ENCODE measurements at places on chromosomes 11 and 22.

DNA sequence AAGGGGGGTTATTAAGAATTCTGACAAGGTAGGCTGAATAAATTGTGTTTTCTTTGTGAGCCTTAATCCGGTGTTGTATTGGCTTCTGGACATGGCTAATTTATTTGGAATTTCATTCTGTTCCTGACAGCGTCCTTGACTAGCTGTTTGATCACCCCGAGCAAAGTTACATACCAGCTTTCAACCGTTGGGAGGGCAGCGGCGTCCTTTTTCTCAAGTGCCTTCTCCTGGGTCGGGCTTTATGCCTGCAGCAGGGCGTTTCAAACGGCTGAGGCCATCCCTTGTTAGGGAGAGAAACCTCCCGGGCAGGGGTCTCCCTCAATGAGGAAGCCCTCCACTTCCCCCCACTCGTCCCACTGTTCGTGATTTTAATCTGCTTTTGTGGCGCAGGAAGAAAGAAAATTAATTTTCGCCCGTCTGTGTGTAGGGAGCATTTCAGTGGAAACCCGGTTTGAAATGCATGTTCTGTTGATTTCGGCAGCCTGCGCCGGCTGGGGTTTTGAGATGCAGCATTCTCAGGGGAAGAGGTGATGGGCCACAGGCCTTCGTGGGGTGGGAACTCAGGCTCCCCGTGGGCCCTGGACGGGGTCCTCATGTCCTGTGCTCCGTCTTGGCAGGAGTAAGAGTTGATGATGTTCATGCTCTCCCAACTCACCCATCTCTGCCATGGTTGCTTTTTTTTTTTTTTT lies 2.9 kb upstream of the SMIM38 start:
- DNase-seq = no peak

GRCh38 chr11:117037279-117037974 lies 60.8 kb downstream of the SIK3 start:
- no peak for DNase-seq

- DNase-seq = no peak
These were observed 14.2 kb upstream of the NTM start for GRCh38 chr11:131356206-131356605.

DNA sequence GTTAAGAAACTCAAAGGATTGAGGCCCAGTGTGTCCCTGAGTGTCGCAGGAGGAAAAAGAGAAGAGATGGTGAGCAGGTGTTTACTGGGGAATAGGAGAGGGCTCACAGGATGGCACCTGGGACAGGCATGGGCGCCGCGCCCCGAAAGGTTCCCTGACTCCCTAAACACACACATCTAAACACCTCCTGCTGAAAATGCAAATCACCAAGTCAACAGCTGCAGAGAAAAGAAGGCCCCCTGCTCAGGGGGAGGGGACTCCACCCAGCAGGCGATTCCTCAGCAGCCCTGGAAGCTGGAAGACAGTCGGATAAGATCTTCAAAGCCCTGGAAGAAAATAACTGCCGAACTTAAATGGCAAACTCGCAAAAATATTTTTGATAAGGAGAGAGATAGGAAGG lies 377.2 kb downstream of the BRD1 start:
- no peak for DNase-seq

GRCh38 chr11:17185938-17186337 lies 21.8 kb downstream of the PIK3C2A start:
- no peak for DNase-seq

GRCh38 chr22:36100134-36100824 lies 60.3 kb downstream of the APOL3 start:
- DNase-seq = no peak

GRCh38 chr11:32213223-32213622 lies 122.3 kb downstream of the RCN1 start:
- DNase-seq = no peak

DNA sequence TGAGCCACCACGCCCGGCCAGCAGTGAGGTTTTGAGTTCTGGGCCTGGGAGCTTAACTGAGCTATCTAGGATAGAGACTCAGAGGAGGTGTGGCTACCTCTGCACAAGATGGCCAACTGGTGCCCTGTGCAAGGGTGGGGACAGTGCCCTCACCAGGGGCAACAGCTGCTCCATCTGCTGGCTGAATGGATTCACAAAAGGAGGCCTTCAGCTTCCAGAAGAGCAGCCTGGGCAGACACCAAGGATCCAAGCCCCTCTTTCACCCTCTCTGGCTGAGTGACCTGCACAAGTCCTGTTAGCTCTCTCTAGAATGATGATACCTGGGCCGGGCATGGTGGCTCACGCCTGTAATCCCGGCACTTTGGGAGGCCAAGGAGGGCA lies 33.5 kb upstream of the BAIAP2L2 start:
- DNase-seq = no peak

DNA sequence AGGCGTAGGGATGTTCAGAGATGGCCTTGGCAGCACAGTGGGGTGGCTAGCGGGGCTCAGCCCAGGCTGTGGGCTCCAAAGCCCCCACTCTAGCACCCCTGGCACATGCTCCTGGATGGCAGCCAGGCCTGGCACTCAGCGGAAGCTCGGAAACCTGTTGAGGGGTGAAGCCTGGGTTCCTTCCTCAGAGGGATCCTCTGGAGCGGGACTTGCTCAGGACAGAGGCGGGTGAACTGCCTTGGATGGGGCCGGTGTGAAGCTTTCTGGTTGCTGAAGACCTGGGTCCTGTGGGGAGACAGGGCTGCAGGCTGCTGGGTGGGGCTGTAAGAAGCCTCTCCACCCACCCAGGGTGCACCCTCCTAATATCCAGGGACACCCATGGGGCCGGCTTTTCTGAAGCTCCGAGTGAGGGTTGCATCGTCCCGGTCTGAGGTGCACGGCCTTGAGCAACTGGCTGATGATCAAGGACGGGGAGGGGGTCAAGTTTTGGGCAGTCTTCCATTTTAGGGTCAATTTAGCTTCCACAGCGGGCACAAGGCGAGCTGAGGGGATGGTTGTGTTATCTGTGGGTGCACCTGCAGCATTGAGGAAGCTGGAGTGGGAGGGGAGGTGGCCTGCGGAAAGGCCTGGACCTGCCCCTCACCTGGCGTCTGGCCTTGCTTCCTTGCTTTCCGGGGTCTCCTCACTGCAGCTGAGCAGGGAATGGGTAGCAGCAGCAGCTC lies 5.2 kb downstream of the MRGPRE start:
- no peak for DNase-seq

DNA sequence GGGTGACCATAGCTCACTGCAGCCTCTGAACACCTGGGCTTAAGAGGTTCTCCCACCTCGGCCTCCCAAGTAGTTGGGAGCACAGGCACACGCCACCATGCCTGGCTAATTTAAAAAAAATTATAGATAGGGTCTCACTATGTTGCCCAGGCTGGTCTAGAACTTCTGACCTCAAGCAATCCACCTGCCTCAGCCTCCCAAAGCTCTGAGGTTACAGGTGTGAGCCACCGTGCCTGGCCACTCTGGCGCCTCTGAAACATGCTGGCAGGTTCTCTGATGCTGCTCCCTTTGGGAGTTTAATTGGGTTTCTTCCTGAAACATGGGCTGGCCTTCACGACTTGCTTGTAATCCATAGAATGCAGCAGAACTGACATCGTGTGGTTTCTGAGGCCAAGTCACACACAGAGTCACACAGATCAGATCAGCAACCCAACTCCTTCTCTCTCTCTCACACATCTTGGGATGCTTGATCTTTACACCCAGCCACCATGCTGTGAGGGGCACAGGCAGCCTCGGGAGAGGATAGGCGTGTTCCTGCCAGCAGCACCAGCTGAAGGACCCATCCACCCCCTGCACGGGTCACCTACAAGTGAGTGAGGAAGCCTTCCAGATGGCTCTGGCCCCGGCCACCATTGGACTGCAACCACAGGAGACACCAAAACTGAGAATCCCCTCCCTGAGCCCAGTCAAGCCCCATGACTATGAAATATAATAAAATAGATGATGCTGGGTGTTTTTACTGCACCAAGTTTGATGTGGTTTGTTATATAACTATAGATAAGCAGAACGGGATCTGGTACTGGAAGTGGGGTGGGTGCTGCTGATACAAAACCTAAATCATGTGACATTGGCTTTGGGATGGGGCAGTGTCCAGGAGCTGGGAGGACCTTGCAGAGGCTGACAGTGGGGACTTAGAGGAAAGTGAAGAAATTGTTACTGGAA lies 3.1 kb upstream of the GSC2 start:
- no peak for DNase-seq

DNA sequence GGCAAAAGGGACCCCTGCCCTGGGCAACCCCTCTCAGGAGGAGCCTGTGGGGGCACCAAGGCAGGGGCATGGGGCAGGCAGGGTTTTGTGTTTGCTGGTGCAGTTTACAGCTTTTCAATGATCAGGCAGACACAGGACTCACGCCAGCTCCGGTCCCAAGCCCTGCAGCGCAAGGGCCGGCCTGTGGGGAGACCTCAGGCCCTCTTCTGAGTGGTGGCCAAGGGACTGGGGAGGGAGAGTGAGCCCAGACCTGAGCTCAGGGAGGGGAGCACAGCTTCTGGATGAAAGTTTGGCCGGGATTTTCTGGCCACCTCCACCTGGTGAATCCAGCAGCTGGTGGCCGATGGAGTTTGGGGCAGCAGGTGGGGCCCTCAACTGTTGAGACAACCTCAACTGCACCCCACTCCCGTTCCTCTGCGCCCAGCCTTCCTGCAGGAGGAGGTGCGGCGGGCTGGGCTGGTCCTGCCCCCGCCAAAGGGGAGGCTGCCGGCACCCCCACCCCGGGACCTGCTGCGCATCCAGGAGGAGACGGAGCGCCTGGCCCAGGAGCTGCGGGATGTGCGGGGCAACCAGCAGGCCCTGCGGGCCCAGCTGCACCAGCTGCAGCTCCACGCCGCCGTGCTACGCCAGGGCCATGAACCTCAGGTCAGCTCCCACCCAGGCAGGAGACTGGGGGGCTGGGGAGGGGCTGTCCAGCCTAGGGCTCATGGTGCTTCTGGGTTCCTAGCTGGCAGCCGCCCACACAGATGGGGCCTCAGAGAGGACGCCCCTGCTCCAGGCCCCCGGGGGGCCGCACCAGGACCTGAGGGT lies 3.6 kb downstream of the TCIRG1 start:
- DNase-seq = no peak

DNA sequence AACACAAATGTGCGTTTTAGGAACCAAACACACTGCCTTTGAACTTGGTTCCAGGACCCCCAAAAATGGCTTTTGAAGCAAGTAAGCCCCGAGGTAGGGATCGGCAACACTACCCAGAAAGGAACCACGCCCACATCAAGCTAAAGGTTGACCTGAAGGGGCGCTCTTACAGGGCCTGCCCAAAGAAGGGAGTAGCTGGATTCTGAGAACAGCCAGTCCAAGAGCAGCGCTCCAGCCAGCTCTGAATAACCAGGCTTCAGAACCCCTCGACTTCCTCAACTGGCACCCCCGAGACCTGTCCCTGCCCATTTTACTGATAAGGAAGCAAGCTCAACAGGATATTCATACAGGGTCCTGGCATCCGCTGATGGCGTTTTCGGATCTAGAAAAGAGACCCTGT lies 18.9 kb upstream of the MOB2 start:
- DNase-seq = no peak

DNA sequence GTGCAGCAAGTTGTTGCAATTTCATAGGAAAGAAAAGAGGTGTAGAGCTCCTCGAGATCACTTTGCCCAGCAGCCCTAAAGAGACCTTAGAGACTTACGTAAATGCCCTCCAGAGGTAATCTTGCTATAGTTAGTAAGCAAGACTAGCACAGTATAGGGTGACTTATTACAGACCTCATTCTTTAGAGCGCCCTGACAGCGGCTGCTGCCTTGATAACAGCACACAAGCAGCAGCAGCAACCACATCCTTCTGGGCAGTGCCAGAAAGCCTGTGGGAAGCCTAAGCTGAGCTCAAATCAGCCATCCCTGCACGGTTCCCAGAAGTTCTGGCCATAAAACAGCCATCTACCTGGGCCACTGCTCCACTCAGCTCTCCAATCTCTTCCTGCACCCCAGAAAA lies 22.6 kb upstream of the OR56B1 start:
- DNase-seq = no peak

DNA sequence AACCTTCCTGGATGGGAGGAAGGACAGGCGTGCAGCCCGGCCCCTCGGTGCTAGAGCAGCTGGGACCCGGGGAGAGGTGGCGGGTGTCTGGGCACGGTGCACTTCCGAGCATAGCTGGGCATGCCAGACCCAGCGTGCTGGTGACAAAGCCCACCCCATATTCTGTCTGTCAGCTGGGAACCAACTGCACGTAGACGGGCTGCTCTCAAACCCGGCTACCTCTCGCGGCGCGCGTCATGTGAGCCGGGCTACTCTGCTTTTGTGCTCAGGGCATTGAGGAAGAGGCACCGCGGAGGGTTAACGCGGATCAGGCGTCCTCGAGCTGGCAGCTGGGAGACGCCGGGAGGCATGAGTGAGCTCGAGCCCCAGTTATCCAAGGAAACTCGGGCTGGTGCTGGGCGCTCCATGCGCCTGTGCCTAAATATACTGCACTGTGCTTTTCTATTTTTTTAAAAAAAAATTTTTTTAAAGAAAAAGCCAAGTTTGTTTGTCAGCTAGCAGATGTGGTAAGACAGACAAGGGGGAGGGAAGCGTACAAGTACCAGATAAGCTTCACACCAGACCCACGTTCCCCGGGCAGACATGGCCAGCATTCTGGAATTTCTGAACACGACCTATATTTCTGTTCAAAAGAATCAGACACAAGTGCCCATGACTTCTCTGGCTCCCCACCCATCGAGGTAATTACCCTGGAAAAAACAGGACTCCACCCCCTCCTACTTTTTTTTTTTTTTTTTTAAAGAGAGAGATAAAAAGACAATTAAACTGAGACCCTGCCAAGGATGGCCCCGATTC lies 425.6 kb downstream of the SHANK2 start:
- DNase-seq = no peak

GRCh38 chr11:65968600-65969482 lies 7.3 kb downstream of the SART1 start:
- no peak for DNase-seq

GRCh38 chr11:79570104-79570503 lies 129.3 kb upstream of the TENM4 start:
- no peak for DNase-seq

GRCh38 chr11:109894242-109894641 lies 198.9 kb upstream of the ZC3H12C start:
- no peak for DNase-seq

GRCh38 chr22:50115693-50116092 lies 25.9 kb downstream of the MOV10L1 start:
- no peak for DNase-seq

GRCh38 chr11:60930394-60930793 lies 6.1 kb downstream of the TMEM132A start:
- DNase-seq = no peak

DNA sequence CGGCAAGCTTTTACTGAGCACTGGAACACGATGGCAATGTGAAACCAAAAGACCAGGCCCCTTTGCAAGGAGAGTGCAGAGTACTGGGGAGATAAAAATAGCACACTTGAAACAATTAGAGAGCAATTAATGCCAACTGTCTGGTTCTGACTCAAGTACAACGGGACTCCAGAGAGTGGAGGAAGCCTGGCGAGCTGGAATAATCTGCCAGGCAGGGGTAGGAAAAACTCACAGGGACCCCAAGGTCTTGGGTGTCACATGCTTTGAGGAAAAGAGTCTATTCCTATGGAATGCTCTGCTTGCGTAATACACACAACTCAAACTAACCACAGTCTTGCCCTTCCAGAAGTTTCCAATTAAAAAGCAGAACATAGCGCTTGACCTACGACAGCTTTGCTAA lies 113.0 kb upstream of the CLMP start:
- no peak for DNase-seq

GRCh38 chr11:111557425-111558111 lies 17.0 kb downstream of the LAYN start:
- DNase-seq = no peak

GRCh38 chr11:87185228-87185627 lies 147.5 kb downstream of the TMEM135 start:
- DNase-seq = no peak

GRCh38 chr22:35688913-35689675 lies 28.6 kb upstream of the APOL5 start:
- no peak for DNase-seq

GRCh38 chr11:21564833-21565682 lies 627.8 kb upstream of the ANO5 start:
- DNase-seq = no peak
